ENCODE measurements at places on chromosomes 7 and 10.

DNA sequence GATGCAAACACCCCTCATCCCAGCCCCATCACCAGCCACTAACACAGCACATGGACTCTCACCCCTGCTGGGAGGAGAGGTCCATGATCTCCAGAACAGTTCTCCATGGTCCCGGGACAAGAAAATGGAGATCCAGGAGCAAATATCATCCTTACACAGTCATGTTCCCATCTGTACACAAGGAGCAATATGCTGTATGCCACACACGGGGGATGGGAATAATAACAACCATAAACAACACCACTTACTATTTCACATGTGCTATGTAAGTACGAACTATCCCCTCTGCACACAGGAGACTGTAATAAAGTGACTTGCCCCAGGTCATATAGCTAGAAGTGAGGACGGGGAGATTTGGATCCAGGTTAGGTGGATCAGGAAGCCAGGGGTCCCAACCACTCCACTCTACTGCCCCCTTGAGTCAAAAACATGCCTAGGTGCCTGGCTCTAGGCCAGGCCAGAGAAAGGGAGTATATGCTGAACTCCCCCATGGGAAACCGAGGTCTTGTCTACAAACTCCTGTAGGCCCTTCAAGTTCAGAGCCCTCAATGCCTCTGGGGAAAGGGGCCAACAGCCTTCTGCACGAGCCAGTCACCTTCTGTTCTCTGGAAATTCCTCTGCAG, 34.1 kb downstream of the LRRC20 start:
- DNase-seq, result no peak

DNA sequence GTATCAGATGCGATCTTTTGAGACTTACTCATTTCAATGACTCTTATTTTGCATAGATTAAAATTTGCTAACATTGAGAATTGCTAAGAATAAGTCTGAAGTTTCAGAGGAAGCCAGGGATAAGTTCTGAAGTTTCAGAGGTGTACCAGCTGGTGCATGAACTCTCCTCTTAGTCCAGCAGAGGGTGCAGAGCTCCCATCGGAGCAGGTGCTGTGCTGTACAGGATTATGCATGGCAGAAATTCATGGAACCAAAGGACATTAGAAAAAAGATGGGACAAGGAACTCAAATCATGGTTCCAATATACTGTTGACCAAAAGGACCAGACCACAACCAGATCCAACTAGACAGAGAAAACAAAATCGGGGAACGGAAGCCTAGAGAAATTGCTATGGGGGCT, 41.9 kb downstream of the MGAM2 start:
- no peak for DNase-seq

GRCh38 chr10:103691723-103692435, 163.5 kb downstream of the SH3PXD2A start:
- no peak for DNase-seq

GRCh38 chr7:140229591-140230515, 53.1 kb upstream of the KDM7A start:
- no peak for DNase-seq

GRCh38 chr7:81439591-81439990, 330.3 kb downstream of the HGF start:
- no peak for DNase-seq

Data from NCI-H1417 treated with DMSO at 0.1 percent for 48 hours (cell line).